Mesenteric fat pad (tissue), 1 donor: ENCODE measurements at places on chromosomes 3 and 15.
A peak's percentile ranks its signal among the peaks of the same experiment; 100 is the strongest.

DNA sequence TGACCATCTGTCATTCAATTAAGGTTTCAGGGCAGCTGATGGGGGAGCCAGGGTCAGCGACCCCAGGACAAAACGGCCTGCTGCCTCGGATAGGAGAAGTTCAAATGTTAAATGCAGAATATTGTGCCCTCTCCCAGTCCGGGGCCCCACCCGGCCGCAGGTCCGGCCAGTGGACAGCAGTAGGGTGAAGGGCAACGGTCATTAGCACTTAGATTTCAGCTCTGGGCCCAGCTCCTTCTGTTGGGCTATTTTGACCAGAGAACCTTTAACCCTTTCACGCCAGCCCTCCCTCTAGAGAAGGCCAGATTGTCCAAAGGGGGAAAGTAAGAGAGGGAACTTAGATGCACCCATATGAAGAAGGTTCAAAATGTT is 16.1 kb upstream of the ONECUT1 start:
- no peak for DNase-seq

- no peak for DNase-seq
Measured at GRCh38 chr3:137332297-137332696, 374.5 kb downstream of the IL20RB start.

DNA sequence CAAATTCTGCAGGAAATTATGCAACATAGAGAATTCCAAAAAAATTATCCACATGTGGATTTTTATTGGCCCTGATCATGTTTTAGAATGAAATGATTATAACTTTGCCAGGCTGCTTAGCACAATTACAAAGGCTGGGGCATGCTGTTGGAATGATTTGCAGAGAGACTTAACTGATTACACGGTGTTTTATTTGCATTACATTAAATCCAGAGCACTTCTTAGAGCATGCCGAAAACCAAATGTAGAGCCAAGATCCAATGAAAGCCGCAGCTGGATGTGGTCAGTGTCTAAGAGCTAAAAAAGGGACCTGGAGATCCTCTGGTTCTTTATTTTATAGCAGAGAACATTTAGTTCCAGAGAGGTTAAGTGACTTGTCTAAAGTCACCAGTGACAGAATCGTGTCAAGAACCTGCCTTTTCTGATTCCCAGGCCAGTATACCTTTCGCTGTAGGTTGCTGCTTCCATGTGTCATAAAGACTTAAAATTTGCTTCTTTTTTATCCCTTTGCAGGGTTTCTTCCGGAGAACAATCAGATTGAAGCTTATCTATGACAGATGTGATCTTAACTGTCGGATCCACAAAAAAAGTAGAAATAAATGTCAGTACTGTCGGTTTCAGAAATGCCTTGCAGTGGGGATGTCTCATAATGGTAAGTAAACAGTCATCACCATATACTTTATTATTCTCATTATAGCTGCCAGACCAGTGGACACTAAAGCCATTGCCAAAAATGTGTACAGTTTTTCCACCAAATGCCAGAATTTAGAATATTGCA is 92.0 kb upstream of the TSEN2 start:
- DNase-seq, result no peak

GRCh38 chr15:45064386-45064785 is 41.4 kb downstream of the SORD start:
- DNase-seq, result no peak

- DNase-seq, result no peak
Measured at GRCh38 chr15:53046153-53046790, 256.1 kb upstream of the ONECUT1 start.

- DNase-seq, result no peak
Measured at GRCh38 chr3:157633241-157633640, 130.0 kb upstream of the VEPH1 start.

- DNase-seq, result no peak
Measured at GRCh38 chr15:92914103-92914499, 14.0 kb downstream of the CHD2 start.

GRCh38 chr3:177795859-177796258 is 598.6 kb upstream of the TBL1XR1 start:
- DNase-seq, result no peak

GRCh38 chr3:177419904-177420601 is 222.8 kb upstream of the TBL1XR1 start:
- DNase-seq, result no peak

- DNase-seq, result no peak
Measured at GRCh38 chr3:30602946-30603345, 3.5 kb upstream of the TGFBR2 start.

DNA sequence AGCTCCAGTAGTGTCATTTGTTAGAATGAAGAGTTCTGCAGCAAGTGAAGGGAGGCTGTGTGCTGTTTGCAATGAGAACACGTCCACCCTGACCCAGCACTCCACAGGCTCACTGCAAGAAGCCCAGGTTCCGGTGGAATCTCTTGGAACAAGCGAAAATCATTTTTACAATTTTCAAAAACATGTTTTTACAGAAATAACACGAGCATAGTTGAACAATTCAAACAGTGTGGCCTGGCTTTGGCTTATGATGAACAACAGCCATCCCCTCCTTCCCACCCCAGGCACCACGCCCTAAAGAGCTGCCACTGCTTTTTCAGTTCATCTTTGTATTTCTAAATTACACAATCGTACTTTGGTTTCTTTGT is 59.5 kb upstream of the KY start:
- no peak for DNase-seq

DNA sequence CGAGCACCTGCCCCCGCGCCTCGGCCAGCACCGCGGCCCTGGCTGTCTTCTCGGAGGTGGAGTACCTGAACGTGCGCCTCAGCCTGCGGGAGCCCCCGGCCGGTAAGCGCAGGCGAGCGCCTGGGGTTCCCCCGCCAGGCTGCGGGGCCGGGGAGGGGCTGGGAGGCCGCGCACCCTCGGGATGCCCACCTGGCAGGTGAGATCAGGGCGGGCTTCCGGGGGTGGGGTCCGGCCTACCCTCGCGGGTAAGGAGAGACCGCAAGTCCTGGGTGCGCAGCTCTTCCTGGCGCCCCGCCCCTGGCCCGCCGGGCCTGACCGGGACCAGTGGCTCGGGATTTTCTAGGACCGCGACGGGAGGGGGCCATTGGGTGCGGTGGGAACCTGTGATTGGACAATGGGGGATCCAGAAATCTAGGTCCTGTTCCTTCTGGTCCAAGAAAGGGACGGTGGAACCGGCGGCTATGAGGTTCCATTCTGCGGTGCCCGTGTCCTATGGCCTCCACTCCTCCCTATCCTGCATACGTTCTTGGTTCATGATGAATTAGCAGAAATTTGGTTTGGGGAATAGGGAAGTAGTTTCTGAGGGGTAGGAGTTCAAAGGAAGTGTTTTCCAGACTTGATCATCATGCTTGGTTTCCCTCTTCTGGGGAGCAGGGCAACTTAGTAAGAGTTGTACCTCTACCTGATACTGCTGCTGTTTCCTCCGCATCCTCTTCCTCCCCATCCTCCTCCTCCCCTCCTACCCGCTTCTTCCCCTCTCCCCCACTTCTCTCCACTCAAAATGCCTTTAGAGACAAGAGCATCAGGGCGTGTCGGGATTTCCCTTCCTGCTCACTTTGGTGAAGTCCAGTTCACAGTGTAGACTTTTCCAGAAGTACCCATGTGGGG is 808 bp downstream of the ARRDC4 start:
- no peak for DNase-seq

- peak; percentile 91 for DNase-seq
Measured at GRCh38 chr3:45034612-45035252, 8.6 kb downstream of the CLEC3B start.

GRCh38 chr3:123290962-123291361 is 89.2 kb downstream of the SEC22A start:
- peak; percentile 77 for DNase-seq

DNA sequence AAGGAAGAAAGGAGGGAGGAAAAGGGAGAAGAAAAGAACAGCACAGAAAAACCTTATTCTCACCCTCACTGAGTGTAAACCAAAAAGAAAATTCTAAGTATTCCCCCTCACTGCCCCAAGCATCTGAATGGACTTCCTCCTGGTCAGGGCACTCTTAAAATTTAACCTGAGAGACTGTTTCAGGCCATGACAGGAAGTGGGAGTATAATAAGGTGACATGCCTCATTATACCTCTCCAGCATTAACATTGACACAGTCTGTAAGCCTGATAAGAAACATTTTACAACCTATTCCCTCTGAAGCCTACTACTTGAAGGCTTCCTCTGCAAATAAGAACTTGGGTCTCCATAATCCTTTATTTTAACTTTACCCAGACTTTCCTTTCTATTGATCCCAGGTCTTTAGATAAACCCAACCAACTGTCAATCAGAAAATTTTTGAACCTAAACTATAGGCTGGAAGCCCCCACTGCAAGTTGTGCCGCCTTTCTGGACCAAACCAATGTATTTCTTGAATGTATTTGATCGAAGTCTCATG is 41.7 kb downstream of the SLCO2A1 start:
- DNase-seq, result no peak

DNA sequence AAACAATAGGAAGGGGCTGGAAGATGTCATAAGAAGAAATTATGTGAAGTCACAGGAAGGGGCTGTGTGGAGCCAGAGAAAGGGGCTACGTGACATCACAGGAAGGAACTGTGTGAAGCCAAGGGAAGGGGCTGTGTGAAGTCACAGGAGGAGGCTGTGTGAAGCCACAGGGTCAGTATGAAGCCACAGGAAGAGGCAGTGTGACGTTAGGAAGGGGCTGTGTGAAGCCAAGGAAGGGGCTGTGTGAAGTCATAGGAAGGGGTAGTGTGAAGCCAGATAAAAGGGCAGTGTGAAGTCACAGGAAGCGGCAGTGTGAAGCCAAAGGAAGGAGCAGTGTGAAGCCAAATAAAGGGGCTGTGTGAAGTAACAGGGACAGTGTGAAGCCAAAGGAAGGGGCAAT is 32.5 kb downstream of the GASK1A start:
- no peak for DNase-seq

DNA sequence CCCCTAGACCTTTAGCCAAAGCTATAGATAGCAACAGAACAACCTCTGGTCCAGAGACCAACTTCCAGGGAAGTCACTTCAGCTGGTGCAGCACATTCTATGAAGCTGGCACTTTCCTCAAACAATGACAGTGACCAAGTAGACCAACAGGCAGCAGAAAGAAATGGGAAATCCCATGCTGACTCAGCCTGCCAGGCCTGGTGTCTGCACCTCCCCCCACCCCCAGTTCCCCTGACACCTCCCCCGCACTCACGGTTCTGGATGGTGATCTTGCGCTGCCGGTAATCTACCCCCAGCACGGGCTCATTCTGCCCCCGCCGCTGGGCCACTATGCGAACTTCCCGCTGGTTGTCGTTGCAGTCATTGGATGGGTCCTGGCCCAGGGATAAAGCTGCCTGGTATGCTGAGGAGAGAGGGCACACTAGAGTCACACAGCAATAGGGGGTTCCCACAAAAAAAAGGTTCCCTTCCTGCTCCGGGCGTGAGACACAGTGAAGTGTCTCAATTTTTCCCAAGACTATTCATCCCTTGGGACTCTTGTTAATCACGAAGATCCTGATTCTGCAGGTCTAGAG is 17.0 kb downstream of the ILDR1 start:
- DNase-seq, result no peak

DNA sequence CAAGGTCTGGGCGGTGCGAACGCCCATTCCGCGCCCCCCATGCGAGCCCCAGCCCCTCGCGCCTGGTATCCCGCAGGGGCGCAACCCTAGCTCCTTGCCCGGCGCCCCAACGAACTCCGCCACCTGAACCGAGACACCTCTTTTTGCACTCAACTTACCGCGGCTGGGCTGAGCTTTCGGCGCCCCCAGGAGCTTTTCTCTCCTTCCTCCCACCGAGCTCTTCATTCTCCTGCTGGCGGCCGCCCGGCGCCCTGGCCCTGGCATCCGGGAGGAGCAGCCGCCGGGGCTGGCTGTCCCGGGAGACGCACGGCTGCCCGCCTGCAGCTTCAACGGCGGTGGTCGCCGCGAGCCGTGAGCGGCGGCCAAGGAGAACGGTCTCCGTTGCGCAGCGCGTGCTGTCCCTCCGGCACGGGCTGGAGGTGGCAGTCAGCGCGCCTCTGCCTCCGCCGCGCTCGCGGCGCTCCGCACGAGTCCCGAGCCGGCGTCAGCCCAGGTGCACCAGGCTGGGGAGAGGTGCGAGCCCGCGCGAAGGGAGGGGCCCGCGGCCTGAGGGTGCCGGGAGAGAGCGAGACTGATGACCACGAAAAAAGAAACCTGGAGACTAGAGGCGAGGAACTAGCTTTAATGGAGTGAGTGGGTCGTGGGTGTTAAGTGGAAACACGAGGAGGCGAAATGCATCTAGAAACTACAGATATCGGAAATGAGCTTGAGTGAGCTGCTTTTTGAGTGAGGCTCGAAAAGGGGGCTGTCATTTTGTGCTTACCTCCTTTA is 621.5 kb upstream of the ZNF385D start:
- DNase-seq, result no peak
